Kidney capillary endothelial cell (primary cell): ENCODE measurements at places on chromosomes 2 and 18.
A peak's percentile ranks its signal among the peaks of the same experiment; 100 is the strongest.

- DNase-seq: no peak
These were observed 6.3 kb upstream of the OTOS start for GRCh38 chr2:240146627-240147278.

DNA sequence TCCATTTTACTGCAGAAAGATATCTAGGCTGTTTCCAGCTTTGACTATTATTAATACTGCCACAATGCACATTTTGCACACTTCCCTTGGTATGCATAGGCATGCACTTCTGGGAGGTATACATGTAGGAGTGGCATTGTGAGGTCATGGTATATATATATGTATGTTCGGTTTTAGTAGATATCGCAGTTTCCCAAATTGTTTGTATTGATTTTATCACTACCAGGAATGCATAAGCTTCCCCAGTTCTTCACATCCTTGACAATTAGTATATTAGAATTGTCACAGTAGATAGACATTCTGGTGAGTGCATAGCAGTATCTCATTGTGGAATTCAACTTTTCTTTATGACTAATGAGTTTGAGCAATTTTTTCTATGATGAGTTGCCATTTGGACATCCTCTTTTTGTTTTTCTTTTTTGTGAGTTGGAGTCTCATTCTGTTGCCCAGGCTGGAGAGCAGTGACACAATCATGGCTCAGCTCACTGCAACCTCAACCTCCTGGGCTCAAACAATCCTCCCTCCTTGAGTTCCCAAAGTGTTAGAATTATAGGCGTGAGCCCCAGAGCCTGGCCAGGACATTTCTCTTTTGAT lies 4.2 kb upstream of the GRB14 start:
- peak; percentile 50 for DNase-seq

DNA sequence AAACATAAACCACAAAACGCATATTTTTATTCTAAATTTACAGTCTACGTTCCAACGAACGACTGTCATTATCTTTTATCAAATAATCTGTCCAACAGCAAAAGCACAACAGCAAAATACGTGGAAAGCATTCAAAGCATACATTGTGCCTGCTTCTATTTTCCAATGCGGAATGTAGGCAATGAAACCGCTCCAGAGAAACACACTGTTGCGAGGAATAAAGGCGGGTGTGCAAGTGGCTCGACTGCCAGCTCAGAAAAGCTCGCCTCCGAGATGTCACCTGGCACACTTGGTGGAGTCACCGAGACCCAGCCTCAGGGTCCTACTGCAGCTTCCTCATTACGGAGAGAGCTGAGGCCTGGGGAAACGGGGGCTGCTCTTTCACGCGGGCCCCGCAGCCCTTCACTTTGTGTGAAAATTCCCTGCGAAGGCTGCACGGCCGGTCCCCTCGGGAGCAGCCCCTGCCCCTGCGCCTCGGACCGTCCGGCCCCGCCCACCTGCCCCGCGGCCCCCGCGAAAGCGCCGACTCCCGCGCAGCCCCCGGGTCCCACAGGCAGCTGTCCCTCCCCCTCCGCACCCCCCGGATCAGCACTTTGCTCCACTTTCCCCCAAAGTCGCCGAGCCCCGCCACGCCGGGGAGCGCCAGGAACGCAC lies 752 bp downstream of the MGAT4A start:
- no peak for DNase-seq

DNA sequence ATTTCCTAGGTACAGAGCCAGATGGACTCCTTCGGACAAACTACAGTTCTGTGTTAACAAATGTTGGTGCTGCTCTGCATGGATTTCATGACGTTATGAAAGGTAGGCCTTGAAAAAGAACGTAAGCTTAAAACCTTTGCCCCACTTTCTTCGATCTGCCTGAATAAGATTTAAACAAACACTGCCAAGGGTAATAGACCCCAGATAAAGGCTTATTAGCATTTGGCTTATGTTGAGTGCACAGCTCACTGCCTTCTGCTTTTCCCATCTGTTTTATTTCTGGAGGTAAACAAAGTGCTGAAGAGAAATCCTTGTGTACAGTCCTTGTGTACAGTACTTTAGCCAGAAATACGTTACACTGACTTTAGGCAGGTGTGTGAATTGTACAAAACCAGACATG lies 50.0 kb upstream of the STON1 start:
- DNase-seq: no peak
